ENCODE measurements at places on chromosomes 3 and 15. TPM values are rescaled to one million over a fixed set of nuclear protein-coding genes. Genes with fewer than 3 reads are reported as not detected.

DNA sequence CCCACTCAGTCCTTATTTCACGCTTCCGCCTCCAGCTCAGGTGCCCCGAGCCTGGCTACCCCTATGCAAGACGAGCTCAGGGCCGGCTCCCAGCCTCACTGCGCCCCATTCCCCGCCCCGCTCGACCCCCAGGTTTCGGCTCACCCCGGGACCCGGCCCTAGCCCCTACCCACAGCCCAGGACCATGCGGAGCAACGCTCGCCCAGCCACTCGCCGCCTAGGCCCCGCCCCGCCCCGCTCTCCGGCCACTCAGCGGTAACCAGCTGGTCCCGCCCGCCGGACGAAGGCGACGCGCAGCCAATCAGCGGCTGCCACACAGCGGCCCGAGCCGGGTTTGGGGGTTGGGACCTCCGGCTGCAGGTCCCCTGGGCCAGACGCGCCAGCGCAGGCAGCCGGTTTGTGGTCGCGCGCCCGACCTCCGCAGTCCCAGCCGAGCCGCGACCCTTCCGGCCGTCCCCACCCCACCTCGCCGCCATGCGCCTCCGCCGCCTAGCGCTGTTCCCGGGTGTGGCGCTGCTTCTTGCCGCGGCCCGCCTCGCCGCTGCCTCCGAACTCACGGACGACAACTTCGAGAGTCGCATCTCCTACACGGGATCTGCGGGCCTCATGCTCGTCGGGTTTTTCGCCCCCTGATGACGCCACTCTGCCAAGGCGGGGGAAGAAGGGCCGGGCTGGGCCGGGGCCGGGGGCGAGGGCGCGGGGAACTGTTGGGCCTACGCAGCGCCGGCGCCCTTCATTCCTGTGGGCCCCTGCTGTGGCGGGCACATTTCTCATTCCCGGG, at the start of gene CATSPER2:
TSS of gene CATSPER2 (minus strand) at position 196 of the 781 bp plus-strand sequence. CDS start 783 bp downstream, outside the sequence.
- no peaks in the 10 kb centered on the region for H3K4me1 ChIP-seq
- H3K27me3 ChIP-seq: no peaks in the 10 kb centered on the region
- H3K27ac ChIP-seq: no peak within 1 kb of the TSS
- no peak within 1 kb of the TSS for H3K4me3 ChIP-seq

- no peak overlapping the region for H3K4me3 ChIP-seq
- no peaks in the 10 kb centered on the region for H3K36me3 ChIP-seq
- no peak for DNase-seq
These were observed 84.1 kb downstream of the TP63 start for GRCh38 chr3:189714991-189715961.

- DNase-seq: no peak
- no peaks in the 10 kb centered on the region for H3K27me3 ChIP-seq
- no peaks in the 10 kb centered on the region for H3K36me3 ChIP-seq
These were observed 245.3 kb upstream of the RARB start for GRCh38 chr3:25182794-25183193.

DNA sequence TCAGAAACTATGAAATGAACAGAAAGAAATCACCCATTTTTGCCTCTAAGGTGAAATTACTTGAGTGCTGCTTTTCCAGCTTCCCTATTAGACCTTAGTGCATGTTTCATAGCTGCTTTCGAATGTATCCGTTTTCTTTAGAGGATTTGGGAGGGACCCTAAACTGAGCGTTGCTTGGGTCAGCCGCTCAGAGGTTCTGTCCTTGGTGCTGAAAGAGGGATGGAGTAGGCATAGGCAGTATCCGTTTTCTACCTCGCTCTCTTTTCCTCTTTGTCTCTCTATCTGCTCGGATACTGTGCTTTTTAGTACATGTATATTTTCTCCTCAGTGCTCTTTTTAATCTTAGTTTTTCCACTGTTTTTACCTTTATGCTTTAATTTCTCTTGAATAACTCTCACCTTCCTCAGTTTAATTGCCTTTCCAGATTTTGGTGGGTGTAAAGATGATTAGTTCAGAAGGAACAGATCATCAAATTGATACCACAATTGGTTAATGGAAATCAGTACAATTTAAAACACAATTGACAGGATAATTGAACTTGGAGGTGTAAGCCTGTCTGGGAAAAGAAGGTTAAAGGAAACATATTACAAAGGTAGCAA, at the start of gene DRD3:
TSS of gene DRD3 (minus strand) at position 283 of the 599 bp plus-strand sequence. CDS start 7,060 bp downstream, outside the sequence.
- no peaks in the 10 kb centered on the region for H3K4me1 ChIP-seq
- no peak for DNase-seq
- H3K36me3 ChIP-seq: no peaks in the 10 kb centered on the region
- H3K27me3 ChIP-seq: no peaks in the 10 kb centered on the region
- no peak within 1 kb of the TSS for H3K4me3 ChIP-seq

- no peaks in the 10 kb centered on the region for H3K27me3 ChIP-seq
- H3K4me3 ChIP-seq: no peak overlapping the region
- H3K36me3 ChIP-seq: no peaks in the 10 kb centered on the region
- DNase-seq: no peak
These were observed 690.1 kb upstream of the BCHE start for GRCh38 chr3:166527325-166527724.

- H3K27ac ChIP-seq: no peak overlapping the region
- DNase-seq: no peak
- H3K36me3 ChIP-seq: no peaks in the 10 kb centered on the region
- no peaks in the 10 kb centered on the region for H3K27me3 ChIP-seq
These were observed 121.5 kb upstream of the TSC22D2 start for GRCh38 chr3:150286390-150287147.

- no peak for DNase-seq
- no peaks in the 10 kb centered on the region for H3K27me3 ChIP-seq
- no peaks in the 10 kb centered on the region for H3K36me3 ChIP-seq
These were observed 136.9 kb downstream of the PCCB start for GRCh38 chr3:136387031-136387430.

DNA sequence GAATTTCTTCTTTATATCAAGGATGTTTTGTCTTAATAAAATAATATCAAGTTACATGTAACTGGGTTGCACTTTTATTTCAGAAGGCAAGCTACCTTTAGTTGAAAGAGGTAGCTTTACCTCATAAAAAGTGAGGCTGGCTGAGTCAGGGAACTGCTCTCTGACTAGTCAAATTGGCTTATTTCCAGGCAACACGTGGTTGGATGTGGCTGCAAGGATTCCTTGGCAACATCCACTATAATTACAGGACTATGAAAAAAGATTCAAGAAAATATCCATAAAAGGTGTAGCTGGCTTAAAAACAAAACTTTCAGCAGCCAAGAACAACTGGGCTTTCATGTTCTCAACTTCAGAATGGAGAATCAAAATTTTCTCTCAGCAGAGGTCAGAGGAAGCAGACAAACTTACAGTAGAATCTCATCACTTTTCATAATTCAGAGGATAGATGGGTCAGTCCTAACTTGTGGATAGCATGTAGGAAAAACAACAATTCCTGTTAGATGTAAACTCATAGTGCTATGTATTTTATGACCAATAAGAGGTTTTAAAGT, 779.1 kb downstream of the MECOM start:
- peaks cover 13% of the 10 kb centered on the region for H3K4me1 ChIP-seq
- H3K36me3 ChIP-seq: no peaks in the 10 kb centered on the region
- no peaks in the 10 kb centered on the region for H3K27me3 ChIP-seq
- no peak overlapping the region for H3K4me3 ChIP-seq
- DNase-seq: peak; percentile 22

DNA sequence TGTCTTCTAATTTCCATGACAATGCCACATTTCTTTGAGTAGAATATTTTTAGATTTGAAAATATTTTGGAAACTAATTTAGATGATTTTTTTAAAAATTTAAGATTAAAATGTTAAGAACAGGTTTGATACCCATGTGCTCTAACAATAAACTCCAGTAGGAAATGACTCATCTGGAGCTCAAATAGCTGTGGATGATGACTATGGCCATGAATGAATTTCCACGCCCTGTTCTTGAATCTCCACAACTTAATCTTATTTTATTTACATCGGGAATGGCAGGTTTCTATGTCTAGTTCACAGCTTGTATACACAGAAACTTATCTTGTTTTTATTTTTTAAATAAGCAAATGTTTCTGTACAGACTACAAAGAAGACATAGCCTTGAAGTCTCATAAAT, 726.8 kb downstream of the NAALADL2 start:
- no peak overlapping the region for H3K27ac ChIP-seq
- DNase-seq: no peak
- no peaks in the 10 kb centered on the region for H3K4me1 ChIP-seq
- H3K27me3 ChIP-seq: no peaks in the 10 kb centered on the region

- DNase-seq: no peak
- no peak overlapping the region for H3K27ac ChIP-seq
- no peaks in the 10 kb centered on the region for H3K4me1 ChIP-seq
- H3K4me3 ChIP-seq: no peak overlapping the region
- peaks cover 13% of the 10 kb centered on the region for H3K27me3 ChIP-seq
These were observed 23.0 kb upstream of the SV2B start for GRCh38 chr15:91077029-91077428.

- peak overlapping the region; percentile 31 for H3K27ac ChIP-seq
- H3K36me3 ChIP-seq: no peaks in the 10 kb centered on the region
- peaks cover 60% of the 10 kb centered on the region for H3K4me1 ChIP-seq
- no peak for DNase-seq
- H3K27me3 ChIP-seq: no peaks in the 10 kb centered on the region
These were observed 56.5 kb downstream of the HEG1 start for GRCh38 chr3:124999317-124999716.

DNA sequence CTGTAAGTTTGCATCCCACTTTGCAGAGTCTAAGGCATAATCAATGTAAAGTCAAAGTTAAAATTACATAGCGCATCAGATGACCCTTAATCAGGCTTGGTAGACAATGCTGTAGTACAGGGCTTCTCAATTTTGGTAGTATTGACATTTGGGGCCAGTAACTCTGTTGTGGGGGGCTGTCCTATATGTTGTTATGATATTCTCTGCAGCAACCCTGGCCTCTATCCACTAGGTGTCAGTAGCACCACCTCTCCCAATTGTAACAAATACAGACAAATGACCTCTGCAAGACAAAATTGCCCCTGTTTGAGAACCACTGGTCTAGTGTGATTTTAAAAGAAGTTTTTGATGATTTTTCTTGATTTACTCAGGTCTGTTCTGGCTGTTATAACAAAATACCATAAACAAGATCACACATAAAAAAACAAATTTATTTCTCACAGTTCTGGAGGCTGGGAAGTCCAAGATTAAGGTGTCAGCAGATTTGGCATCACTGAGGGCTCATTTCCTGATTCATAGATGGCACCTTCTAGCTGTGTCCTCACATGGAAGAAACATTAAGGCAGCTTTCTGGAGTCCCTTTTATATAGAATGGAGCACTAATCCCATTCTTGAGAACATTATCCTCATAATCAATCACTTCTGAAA, 37.6 kb upstream of the SLC9A9 start:
- DNase-seq: no peak
- H3K4me3 ChIP-seq: no peak overlapping the region
- no peaks in the 10 kb centered on the region for H3K27me3 ChIP-seq
- no peak overlapping the region for H3K27ac ChIP-seq
- H3K4me1 ChIP-seq: no peaks in the 10 kb centered on the region

DNA sequence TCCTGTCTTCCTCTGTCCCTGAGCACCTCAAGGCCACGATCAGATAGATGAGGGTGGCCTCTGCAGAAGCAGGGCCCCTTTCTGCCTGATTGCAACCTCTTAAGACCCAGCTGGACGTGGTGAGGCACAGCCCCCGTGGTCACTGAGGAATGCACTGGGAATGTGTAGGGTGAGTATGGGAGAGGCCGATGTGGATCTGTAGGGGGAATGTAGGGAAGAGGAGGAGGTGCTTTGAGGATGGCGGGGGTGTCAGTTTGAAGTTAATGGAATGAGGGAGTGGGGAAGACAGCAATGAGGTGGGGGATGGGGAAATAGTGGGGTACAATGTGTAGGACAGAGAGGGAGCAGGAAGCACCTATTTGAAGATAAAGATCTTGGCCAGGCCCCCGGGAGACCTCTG, 785 bp upstream of the IQCF5 start:
- H3K27ac ChIP-seq: no peak overlapping the region
- H3K4me1 ChIP-seq: no peaks in the 10 kb centered on the region
- H3K4me3 ChIP-seq: no peak overlapping the region
- no peaks in the 10 kb centered on the region for H3K27me3 ChIP-seq
- DNase-seq: no peak

DNA sequence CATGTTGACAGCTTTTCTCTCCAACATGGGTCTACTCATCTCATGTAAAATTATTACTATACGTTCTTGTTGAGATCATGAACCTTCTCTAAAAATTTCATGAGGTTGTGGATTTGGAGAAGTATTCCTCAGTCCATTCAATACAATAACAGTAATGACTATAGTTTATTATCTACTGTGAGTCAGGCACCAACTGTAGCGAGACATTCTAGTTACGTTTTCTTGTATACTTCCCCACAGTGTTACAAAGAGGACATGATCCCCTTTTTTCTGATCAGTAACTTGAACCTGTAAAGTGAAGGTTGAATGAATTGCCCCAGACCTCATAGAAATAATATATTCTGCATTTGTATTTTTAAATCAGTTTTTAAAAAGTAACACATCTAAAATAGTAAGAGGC, 76.4 kb downstream of the AKAP13 start:
- no peak for DNase-seq
- H3K36me3 ChIP-seq: no peaks in the 10 kb centered on the region
- H3K27me3 ChIP-seq: no peaks in the 10 kb centered on the region
- H3K4me1 ChIP-seq: peaks cover 55% of the 10 kb centered on the region
- H3K27ac ChIP-seq: no peak overlapping the region
- no peak overlapping the region for H3K4me3 ChIP-seq

DNA sequence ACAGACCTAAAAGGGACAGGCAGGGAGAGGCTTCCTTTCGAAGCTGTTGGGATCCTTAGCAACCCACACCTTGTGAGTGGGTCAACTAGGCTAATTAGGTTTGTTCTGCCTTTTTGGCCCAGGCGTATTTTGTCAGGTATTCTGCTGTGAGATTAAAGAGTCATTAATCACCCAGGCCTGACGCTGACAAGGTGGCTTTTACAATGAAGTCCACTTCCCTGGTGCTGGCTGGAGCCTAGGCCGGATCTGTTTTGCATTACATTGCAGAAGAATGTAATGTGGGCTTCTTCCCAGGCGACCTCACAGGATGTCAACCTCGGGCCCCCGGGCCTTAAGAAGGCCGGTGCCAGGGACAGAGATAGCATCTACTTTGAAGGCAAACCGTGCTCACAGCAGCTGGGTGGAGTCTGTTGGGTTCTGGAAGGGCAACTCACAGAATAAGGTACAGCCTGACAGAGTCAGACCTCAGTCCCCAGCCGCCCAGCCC, 76.9 kb downstream of the HES1 start:
- H3K4me3 ChIP-seq: no peak overlapping the region
- no peaks in the 10 kb centered on the region for H3K27me3 ChIP-seq
- no peaks in the 10 kb centered on the region for H3K36me3 ChIP-seq
- no peaks in the 10 kb centered on the region for H3K4me1 ChIP-seq

SLC12A1 gene
- total RNA-seq: not detected

PGBD4 gene
- total RNA-seq: 1.1 TPM

RPL4 gene
- 1,574 TPM for total RNA-seq

C3orf80 gene
- total RNA-seq: 1.1 TPM

MKRN2OS gene
- total RNA-seq: 3.8 TPM

FYCO1 gene
- 40.0 TPM for total RNA-seq

CYP1A2 gene
- total RNA-seq: not detected

HIGD2B gene
- not detected for total RNA-seq

LRRC3B gene
- total RNA-seq: not detected

TTC21A gene
- 101 TPM for total RNA-seq
